ENCODE measurements at places on chromosomes 2 and 18. TPM values are rescaled to one million over a fixed set of nuclear protein-coding genes. Genes with fewer than 3 reads are reported as not detected.

GTF2A1L gene
- not detected for total RNA-seq

DNA sequence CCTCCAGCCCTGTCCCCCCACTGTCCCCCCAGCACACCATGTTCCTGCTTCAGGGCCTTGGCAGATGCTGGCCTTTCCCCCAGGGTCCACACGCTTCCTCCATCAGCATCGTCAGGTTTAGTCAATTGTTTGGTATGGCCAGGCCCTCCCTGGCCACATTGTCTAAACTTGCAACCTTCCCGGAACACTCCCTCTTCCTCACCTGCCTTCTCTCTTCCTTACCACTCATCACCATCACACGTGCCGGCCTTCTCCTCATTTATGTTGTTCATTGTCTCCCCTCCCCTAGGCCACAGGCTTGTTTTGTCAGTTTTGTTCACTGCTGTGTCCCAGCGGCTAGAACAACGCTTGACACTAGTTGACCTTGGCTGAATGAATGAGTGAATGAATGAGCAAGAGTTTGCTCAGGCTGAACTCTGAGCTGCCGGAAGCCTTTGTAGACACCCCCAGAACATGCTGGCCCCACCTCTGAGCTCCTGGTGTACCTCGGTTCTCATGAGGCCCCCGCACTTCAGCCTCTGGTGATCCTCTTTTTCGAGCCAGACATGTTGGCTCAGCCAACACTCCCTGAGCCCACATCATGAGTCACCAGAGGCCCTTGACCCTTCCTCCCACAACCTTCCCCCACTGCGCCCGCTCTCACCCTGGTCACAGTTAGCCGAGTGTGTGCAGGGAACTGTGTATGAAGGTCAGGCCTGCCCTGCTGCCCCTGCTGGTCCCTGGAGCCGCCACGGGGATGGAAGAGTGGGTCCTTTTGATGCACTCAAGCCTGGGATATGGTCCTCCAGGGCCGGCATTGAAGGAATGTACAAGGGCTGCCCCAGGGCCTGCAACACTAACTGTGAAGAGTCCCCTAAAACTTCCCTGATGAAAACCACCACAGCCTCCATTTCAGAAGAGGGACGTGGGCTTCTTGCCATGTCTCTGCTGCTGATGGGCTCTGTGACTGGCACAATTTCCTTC is 57.5 kb downstream of the HS1BP3 start:
- H3K36me3 ChIP-seq: no peaks in the 10 kb centered on the region
- H3K27ac ChIP-seq: peak overlapping the region; percentile 84
- peaks cover 34% of the 10 kb centered on the region for H3K4me1 ChIP-seq
- no peaks in the 10 kb centered on the region for H3K27me3 ChIP-seq
- H3K4me3 ChIP-seq: no peak overlapping the region

DNA sequence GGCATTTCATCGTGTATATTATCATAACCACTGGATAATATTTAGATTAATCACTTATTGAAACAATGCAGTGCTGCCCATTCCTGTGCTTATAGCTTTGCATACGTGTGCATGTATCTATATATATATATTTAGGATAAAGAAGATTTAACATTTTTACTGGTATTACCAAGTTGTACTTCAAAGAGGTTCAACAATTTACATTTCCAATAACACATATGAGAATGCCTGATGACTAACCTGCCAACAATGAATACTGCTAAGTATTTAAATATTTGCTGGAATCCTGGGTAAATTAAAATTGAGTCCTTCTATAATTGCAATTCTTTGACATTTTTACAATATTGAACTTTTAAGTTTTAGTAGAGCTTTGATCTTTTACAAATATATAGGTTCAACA is 111.4 kb downstream of the SLC39A10 start:
- no peaks in the 10 kb centered on the region for H3K27me3 ChIP-seq
- no peaks in the 10 kb centered on the region for H3K4me1 ChIP-seq
- H3K4me3 ChIP-seq: no peak overlapping the region
- DNase-seq: no peak
- no peak overlapping the region for H3K27ac ChIP-seq
- no peaks in the 10 kb centered on the region for H3K36me3 ChIP-seq

DNA sequence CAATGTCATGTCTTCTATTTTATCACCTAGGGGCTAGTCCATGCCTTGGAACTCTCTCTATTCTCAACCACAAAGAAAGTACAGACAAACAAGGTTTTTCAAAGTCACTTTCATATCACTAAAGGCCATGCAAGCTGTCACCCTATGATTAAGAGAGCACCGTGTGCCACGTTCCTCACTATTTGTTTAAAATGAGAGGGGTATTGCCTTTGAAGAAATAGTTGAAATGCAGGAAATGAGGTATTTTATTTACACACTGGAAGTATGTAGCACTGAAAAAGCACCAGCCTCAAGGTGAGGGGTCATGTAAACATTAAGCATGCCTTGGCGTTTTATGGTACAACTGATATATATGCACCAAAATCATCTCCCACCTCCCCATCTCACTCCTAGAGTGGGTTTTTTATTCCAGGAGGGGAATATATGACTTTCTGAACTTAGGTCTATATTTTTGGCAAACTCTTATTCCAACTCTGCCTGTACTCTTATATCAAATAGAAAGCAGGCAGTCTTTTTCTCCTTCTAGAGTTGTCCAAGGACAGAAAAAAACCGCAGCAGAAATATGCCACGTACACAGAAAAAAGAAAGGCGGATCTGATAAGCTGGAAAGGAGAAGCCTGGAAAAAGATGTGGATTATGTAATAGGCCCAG is 53.5 kb downstream of the VSNL1 start:
- H3K27me3 ChIP-seq: no peaks in the 10 kb centered on the region
- H3K4me1 ChIP-seq: no peaks in the 10 kb centered on the region
- no peaks in the 10 kb centered on the region for H3K36me3 ChIP-seq
- no peak overlapping the region for H3K4me3 ChIP-seq

GRCh38 chr2:24898122-24899109 is 21.6 kb downstream of the ADCY3 start:
- no peaks in the 10 kb centered on the region for H3K27me3 ChIP-seq
- no peak for DNase-seq
- no peaks in the 10 kb centered on the region for H3K4me1 ChIP-seq
